ENCODE measurements at places on chromosomes 2 and 18.

GRCh38 chr2:46010925-46011490 is 286.2 kb upstream of the EPAS1 start:
- DNase-seq, result no peak

GRCh38 chr18:61569176-61569892 is 236.1 kb downstream of the CDH20 start:
- DNase-seq, result no peak

GRCh38 chr2:28736034-28736433 is 15.6 kb upstream of the PPP1CB start:
- no peak for DNase-seq

DNA sequence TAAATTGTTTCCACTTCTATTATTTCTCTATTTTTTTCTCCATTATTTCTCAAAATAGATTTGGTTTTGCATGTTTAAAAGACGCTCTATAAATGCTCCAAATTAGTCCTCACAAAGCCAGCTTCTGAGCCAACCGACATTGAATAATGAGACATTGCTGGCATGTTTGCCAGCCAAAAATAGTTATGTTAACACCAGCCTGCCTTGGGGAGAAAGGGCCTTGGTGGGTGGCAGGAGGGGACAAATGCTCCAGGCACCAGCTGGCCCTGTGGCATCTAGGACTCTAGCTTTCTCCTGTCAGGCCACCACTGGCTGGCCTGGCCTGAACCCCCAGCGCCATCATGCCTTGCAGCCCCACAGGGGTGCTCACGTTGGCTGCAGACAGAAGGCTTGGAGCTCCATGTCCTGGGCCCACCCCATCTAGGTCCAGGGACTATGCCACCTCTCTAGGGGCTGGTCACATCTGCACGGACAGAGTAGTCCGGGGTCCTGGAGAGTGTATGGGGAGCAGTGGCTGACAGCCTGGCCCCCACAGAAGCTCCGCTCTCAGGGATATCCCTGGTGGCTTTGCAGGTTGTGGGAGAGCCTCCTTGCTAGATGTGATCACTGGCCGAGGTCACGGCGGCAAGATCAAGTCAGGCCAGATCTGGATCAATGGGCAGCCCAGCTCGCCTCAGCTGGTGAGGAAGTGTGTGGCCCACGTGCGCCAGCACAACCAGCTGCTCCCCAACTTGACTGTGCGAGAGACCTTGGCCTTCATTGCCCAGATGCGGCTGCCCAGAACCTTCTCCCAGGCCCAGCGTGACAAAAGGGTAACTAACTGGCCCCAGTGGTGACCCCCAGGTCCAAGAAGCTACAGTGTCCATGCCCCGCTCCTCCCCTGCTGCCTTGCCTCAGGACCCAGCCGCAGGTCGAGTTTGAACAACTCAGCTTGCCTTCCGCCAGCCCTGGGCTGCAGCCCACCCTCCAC is 12.5 kb downstream of the ABCG8 start:
- peak; percentile 28 for DNase-seq

GRCh38 chr18:61748004-61748403 is 144.8 kb downstream of the RNF152 start:
- no peak for DNase-seq

- no peak for DNase-seq
Observed at GRCh38 chr2:99900556-99900955, 241.8 kb downstream of the AFF3 start.

DNA sequence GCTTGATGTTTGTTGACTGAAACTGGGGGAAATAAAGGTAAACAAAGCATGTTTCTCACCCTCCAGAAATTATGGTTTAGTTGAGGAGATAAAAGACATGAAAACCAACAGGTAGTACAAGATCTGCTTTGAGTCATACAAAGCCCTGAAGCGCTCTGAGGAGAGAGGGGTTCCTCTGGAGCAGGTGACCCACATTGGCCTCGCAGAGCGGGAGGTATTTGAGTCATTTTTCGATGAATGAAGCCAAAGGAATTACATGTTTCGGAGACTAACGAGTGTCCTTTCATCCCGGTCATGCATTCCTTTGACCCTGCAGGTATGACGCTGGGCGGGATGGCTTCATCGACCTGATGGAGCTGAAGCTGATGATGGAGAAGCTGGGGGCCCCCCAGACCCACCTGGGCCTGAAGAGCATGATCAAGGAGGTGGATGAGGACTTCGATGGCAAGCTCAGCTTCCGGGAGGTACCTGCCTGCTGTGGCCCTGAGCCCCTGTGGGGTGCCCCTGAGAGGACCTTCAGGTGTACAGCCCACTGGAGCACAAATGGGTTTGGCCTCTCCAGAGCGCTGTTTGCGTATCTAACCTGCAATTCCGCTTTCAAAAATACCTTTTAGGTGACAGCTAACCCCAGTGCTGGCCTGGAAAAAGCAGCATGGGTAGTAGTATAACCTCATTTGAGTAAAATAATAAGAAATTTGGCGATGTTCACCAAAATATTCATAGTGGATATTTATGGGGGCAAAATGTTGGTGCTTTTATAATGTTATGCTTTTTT is 29.3 kb downstream of the EFHD1 start:
- no peak for DNase-seq

GRCh38 chr2:121776361-121776760 is 20.9 kb downstream of the TSN start:
- DNase-seq, result no peak

DNA sequence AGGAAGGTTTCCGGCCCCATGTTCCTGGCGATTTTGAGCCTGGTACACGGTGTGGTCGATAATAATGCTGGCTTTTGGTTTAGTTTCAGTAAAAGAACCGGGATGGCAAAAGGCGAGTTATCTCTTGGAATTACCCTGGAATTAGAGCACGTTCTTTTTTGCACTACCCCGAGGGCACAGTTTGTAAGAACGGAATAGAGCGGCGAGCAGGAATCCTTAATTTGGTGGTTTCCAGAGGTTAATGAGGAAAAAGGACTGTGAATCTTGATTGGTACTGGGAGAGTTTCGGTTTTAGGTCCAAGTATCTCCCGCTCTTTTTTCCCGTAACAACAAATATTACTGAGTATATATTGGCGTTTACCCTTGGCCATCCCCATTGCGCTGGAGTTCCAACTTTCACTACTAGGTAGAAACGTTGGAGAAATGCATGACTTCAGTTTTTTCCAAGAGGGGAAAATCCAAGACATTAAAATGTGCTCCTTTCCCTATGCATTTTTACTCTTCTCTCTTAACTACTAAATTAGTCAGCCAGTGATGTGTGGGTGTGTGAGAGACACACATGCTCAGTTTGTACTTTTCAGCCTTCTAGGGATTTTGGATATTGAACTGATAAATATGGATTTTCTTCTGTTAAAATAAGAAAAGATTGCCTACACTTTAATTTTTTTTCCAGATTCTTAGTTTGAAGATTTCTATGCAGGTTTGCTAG is 160.8 kb downstream of the AGPS start:
- no peak for DNase-seq

DNA sequence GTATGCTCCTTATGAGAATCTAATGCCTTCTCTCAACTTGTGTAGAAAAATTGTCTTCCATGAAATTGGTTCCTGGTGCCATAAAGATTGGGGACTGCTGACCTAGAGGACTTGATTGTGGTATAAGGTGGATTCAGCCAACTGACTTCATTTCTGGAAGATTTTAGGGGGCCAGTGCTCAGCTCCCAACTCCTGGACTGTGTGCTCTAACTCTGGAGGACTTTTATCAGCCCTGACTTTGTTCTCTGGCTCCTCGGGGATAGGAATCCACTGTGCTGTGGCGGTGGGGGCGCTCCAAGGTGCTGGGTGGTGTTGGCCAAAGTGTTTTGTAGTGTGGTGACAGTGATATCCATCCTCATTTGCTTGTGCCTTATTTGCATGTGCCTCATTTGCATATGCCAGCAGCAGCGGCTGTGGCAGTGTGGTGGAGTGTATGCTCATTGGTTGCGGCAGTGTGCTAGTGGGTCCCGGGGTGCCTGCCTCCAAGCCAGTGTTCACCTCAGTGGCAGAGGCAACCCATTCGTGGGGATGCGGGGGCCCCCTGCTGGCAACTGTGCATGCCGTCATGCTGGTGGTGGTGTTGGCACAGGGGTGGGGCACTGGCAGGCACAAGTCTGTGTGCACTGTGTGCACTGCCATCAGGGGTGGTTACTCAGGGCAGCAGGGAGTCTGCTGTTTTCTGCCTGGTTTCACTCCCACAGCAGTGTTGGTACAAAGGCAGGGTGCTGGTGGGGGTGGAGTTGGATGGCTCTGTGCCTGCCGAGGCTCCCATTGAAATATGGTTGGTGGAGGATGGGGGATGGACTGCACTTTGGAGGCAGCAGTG is 19.6 kb downstream of the EHBP1 start:
- no peak for DNase-seq

GRCh38 chr2:236546561-236547002 is 23.0 kb upstream of the ACKR3 start:
- DNase-seq, result no peak

DNA sequence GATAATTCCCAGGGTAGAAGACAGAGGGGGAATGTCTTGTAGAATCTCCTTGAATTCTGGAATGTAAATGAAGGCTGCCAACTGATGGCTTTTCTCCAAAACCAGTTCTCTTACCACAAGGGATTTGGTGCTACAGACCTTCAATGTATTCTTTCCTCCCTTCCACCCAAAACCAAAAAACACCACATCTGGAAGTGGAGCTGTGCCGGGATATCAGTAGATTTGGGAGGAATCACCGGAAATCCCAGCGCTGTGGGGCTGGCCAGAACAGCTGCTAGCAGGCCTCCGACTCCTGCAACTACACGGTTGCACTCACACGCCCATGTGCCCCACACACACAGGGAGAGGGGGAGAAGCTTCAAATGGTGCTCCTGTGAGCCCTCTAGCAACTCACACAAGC is 45.7 kb downstream of the RPL31 start:
- no peak for DNase-seq

GRCh38 chr18:33744032-33744697 is 166.1 kb downstream of the ASXL3 start:
- no peak for DNase-seq

DNA sequence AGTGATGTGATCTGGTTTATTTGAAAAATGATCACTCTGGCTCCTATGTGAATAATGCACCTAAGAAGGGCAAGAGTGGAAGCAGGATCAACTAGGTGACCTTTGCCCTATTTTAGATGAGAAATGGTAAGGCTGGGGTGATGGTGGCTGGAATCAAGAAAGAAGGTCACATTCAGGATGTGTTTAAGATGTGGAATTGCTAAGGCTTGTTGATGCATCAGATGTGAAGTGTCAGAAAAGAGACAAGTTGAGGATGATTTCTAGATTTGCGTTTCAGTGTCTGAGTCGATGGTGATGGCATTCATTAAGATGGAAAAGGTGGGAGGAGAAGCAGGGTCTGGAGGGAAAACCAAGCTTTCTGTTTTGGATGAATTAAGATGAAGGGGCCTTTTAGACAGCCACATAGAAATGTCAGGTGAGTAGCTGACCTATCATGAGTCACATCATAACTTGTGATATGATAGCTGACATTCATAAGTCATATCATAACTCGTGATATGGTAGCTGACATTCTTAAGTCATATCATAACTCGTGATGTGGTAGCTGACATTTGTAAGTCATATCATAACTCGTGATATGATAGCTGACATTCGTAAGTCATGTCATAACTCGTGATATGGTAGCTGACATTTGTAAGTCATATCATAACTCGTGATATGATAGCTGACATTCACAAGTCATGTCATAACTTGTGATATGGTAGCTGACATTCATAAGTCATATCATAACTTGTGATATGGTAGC is 101.2 kb upstream of the SEC11C start:
- no peak for DNase-seq

GRCh38 chr2:109609352-109610024 is 4.3 kb downstream of the SEPTIN10 start:
- no peak for DNase-seq

DNA sequence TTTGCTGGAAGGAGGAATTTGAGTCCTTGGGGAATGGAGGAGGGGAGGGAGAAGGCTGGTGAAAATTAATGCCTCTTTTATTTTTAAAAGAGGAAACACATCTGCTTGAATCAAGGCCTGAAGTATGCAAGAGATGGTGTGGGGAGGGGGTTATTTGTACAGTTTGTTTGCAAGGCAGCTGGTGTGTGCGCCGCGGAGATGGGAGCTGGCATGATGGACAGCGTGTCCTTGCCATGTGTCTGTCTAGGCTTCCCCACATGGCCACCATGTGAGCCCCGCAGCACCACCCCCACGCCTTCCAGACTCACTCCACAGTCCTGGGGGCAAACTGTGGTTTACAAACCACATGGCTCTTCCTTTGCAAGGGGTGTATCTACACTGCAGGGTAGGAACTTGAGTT is 154.8 kb upstream of the APCDD1 start:
- DNase-seq, result no peak

GRCh38 chr2:220877491-220877890 is 694.6 kb downstream of the EPHA4 start:
- no peak for DNase-seq

DNA sequence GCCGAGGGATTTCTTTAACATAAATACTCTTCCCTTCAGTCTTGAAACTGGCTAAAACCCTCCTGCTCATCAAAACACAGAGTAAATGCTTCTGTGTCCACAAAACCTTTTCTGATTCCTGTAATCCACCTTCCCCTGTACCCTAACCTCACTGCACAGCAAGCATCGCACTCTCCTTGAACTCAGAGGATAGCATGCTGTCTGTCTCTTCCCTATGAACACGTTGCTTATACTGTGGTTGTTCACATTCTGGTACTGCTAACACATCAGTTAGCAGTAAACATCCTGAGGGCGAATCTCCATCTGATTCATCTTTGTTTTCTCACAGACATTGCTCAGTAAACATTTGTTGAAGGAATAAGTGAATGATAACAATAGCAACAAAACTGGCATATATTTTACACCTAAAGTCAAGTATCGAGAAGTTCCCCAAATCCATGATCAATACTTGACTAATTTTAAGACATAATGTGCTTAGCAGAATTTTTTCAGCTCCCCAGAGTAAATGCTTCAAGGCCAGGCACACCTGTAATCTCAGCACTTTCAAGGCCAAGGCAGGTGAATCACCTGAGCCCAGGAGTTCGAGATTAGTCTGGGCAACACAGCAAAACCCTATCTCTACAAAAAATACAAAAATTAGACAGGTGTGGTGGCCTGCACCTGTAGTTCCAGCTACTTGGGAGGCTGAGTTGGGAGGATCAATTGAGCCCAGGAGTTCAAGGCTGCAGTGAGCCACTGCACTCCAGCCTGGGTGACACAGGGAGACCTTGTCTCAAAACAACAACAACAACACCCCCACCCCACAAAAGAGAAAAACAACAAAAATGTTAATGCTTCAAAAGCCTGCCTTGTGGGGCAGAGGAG is 45.6 kb upstream of the LPIN2 start:
- DNase-seq, result peak; percentile 36

- DNase-seq, result no peak
Observed at GRCh38 chr2:135657806-135658582, 83.7 kb upstream of the UBXN4 start.

DNA sequence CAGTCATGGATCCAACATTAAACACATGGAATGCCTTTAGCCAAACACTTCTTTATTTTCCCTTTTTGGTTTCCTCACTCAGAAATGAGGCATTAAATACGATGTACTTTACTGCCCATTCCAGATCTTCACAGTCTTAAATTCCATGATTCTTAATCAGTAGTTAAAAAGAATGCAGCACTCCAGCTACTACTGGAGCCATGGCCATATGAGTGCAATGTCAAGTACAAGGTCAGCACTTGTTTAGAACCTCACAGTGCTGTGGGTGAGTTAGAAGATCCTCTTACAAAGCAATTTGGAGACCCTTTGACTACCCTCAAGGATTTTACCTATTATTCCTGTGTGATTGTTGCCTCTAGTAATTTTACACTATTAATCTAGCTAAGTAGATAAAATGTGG is 550.3 kb upstream of the LRRTM1 start:
- no peak for DNase-seq
